ENCODE measurements at places on chromosomes 5 and 9.

- DNase-seq: peak; percentile 40
Measured at GRCh38 chr9:136225748-136226679, 19.6 kb downstream of the QSOX2 start.

DNA sequence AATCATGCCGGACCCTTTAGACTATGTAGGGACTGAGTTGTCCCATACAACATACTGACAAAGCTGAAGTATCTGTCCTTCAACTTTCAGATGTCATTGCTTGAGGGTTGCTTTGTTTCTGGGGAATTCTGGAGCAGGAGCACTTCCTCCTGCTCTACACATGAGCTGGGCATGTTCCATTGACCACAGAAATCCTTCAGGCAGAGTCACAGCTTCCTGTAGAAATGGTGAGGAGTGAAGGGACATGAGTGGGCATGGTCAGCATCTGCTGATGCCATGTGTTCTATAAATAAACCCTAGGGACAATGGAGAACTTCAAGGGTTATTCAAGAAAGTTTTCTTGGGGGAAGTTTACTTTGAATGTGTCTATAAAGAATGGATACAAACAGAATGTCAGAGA, 296.6 kb upstream of the FBXL7 start:
- DNase-seq: no peak

DNA sequence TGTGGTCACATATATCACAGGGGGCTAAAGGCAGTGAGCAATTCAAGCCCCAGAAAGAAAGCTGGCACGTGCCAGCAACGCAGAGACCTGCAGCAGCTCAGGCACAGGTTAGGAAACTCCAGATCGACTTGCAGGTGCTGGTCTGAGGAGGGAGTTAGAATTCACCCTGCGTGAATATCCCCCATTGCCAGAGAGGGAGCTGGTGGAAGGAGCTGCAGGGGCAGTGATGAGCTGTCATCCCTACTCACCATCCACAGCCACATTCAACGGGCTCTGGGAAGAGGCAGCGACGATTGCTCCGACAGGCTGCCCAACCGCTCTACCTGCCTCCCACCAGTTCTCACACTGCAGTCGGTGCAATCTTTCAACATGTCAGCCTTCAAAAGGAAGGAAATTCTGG, 40.8 kb upstream of the CLK4 start:
- no peak for DNase-seq

- DNase-seq: no peak
Measured at GRCh38 chr5:123097483-123097870, 8.4 kb downstream of the PRDM6 start.

DNA sequence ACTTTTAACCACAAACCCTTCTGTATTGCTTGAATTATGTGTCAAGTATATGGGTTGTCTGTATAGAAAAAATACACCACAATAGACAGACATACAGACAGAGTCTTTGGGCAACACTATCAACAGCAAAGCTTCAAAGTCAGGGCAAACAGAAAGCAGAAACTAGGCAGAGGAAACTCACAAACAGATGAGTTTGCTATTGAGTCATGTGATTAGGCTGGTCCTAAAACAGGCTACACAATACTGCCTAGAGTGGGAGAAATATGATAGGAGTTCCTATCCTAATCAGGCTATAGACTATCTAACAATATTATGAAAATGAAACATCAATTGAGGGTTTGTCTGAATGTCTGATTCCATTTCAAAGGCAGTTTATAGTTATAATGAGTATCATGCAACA, 156.4 kb downstream of the EDIL3 start:
- no peak for DNase-seq

DNA sequence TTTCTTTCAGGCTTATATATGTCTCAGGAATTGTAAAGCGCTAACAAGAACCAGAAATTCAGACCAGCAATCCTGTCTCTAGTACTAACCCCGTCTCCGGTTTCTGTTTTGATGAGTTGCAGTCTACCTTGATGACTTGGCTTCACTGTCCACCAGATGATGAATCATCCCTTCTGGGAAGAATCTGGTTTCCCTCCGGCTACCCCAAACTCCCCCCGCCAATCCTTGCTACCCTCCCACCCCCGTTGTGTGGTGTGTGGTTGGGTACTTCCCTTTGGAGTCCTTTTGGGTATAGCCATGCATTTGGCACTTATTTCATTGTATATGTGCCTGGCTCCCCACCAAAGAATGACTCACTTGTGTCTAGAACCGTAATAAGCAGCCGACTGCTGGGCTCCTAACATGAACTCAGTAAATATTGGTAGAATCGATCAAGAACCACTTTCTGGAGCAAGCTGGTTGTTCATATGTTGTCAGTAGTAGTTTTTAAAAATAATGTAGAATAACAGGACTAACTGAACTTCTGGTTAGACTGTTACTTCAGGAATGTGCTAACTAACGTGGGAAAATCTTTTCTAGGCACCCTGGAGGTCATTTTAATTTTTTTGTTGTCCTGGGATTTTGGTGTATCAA, 8.3 kb upstream of the TGFBI start:
- no peak for DNase-seq

DNA sequence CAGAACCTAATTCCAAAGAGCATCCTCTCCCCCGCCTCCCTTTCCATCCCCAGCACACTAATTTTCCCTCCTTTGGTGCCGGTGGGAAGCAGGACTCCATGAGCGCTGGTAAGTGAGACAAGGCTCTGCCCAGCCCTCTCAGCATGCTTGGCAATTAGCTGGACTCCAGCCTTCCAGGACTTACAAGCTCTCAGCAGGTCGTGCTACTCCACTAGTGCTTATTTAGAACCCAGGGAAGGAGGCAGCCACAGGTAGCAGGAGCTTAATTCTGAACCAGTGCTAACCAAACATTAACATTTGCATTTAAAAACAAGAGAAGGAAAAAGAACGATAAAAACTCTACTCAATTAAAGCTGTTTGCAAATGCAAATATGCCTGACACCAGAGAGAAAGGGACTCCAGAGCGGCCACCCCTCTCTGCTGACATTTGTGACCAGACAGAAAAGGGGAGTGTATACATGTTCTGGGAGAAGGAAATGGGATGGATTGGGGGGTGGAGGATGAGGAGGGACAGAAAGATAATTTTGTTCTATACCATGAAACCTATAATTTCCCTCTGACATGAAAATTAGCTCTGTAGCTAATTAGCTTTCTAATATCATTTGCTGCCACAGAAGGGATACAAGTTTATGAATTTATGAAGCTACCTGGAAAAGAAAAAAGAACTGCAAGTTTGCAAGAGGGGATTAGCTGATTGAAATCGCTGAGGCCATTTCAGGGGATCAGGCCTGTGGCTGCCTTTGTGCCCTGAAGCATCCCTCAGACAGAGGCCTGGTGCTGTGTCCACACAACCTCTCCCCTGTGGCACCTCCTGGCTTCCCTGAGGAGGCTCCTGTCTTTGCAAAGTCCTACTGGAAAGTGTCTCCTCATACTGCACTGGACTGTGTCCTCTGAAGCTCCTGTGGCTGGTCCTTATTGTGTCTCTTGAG, 266.3 kb downstream of the SEC61B start:
- no peak for DNase-seq

DNA sequence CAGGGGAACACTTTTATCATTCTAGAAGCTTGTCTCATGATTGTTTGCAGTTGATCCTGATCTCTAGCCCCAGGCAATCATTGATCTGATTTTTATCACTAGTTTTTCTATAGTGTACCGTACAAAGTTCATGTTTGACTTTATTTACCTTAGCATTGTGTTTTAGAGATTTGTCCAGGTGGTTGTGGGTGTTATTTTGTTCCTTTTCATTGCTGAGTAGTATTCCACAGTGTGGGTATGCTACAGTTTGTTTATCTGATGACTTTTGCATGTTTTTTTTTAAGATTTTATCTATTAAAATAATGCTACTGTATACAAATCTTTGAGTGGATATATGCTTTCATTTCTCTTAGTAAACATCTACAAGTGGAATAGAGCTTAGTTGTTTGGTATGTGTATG, 26.2 kb downstream of the ZNF131 start:
- DNase-seq: no peak

GRCh38 chr5:121816164-121816563, 35.5 kb upstream of the FTMT start:
- DNase-seq: no peak

- no peak for DNase-seq
Measured at GRCh38 chr5:59115345-59115744, 532.5 kb downstream of the RAB3C start.

DNA sequence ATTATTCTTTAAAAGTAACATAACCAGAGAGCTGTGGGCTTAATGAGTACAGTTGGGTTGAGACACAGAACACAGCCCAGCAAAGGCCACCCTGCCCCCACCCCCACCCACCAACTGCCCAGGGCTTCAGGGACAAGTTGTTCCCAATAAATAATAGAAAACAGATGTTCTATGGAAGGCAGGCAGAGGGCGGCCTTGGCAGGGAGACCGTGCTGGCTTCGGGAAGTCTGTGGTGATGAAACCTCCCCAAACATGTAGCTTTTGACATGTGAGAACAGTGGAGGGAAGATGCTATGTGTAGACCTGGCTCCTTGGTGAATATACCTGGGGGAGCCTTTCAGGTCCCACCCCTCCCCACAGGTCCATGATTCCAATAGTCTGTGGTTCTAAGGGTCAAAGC, 10.0 kb downstream of the TRAF1 start:
- no peak for DNase-seq

GRCh38 chr9:91817493-91818224, 132.4 kb downstream of the ROR2 start:
- no peak for DNase-seq

- DNase-seq: no peak
Measured at GRCh38 chr9:129406278-129407225, 214.3 kb downstream of the C9orf50 start.

DNA sequence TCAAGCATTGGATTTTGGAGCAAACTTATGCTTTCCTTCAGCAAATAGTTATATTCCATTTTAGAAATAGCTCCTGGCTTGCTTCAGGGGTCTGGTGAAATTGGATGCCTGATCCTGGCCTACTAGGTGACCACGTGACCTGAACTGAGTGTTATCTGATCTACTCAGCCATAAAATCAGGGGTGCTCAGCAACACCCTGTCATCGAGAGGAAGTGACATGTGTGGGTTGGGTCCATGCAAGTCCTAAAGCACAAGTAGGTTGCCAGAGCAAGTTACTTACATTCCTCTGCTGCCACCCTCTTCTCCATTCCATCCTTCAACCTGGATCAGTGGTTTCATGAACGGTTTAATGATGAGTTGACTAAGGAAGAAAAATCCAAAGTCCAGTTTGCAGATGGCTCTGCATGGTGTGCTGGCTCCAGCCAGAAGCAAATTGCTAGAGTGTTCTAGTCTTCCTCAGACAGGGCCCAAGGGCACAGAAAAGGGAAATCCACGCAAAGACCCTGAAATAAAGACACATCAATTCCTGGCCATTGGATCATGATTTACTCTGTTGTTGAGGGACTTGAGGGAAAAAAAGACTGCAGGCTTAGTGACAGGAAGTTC, 2.8 kb upstream of the FAM193B start:
- DNase-seq: no peak

GRCh38 chr5:135641319-135641718, 62.5 kb upstream of the CXCL14 start:
- no peak for DNase-seq

DNA sequence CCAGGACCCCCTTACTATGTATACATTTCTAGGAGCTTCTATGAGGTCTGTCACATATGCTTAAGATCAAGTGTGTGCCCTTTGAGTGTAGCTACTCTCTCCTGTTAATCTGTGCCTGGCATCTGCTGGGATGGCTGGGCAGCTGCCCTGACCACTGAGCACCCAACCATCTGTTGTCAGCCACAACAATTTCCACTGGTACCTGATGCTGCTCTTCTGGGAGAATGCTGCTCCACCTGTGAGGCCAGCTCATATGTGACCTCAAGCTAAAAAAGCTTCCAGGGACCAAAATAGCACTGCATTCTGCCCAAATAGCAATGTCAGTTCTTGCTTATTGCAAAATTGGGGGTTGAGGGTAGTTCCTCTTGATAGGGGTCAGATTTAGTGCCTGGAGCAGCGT, 595.6 kb downstream of the RAB3C start:
- no peak for DNase-seq

GRCh38 chr5:179755022-179755421, 22.4 kb downstream of the MAML1 start:
- no peak for DNase-seq

DNA sequence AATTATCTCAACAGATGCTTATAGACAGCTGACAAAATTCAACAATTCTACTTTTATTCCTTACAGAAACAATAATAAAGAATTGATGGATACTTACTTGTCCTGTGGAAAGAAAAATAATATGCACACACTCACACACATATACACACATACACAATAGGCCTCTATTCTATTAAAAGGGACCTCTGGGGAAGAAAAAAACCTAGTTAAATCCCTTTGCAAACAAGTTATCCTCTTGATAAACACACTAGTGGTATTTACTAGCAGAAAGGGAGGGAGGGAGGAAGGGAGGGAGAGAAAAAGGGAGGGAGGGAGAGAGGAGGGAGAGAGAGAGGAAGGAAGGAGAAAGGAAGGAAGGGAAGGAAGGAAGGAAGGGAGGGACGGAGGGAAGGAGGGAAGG, 486.4 kb downstream of the HINT1 start:
- no peak for DNase-seq

- no peak for DNase-seq
Measured at GRCh38 chr9:116757030-116757429, 69.9 kb downstream of the TRIM32 start.

GRCh38 chr5:132776131-132776937, 705 bp downstream of the SEPTIN8 start:
- no peak for DNase-seq

DNA sequence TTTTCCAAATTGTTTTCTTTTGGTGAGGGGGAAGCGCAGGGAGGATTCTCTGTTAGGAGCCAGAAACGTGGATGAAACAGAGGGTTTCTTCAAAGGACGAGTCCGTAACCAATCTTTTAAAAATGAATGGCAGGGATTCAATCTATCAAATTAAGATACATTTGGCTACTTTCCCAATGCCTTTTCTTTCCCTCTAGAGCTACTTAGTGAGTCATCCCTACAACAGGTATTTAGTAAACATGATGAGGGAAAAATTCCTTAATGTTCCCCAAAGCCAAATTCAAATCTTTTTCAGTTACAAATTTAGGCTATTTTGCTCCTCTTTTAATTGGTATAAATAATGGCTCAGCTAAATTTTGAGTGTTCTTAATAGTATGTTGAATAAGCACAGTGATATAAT, 366.4 kb upstream of the RIOK2 start:
- DNase-seq: no peak

- no peak for DNase-seq
Measured at GRCh38 chr5:58043032-58043945, 416.6 kb downstream of the PLK2 start.

DNA sequence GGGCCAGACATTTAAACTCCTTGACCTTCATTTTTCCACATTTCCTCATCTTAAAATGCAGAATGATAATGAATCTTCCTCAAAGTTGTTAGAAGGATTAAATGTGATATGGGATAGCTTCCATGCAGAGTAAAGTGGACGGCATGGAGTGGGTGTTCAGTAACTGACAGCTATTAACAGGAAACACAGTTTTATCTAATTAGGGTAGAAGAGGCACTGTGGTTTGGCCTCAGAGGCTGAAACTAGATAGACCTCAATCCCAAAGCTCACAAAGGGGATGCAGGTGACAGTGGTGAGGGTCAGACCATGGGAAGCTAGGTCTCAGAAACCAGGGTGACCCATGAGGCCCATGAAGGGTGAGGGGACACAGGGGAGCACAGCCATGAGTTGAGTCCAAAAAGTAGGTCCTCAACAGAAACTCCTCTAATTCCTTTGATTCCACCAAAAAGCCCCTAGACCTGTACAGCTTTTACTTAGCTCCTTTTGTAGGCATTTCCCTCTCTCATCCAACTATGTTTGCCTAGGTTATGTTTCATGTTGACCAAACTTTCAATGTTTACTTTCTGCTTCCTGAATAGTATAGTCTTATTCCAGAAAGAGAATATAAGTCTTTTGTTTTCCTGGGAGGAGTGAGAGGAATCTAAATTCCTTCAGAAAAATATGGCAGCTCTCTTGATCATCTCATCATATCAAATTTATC, 27.9 kb upstream of the GLDC start:
- DNase-seq: no peak
